Spinal cord (tissue), 10 donors: ENCODE measurements at places on chromosomes 2 and 18. TPM values are rescaled to one million over a fixed set of nuclear protein-coding genes. Genes with fewer than 3 reads are reported as not detected.
A peak's percentile ranks its signal among the peaks of the same experiment; 100 is the strongest.

The LRRC30 gene
- not detected for total RNA-seq

The SAP130 gene
- total RNA-seq, result 6.8 TPM

The CENPA gene
- 5.5 TPM for total RNA-seq

The RBFA gene
- total RNA-seq, result 35.3 TPM

The MAP2 gene
- 215 TPM for total RNA-seq

The PHOSPHO2 gene
- total RNA-seq, result 11.7 TPM

The TLX2 gene
- 0.69 TPM for total RNA-seq

The UGT1A5 gene
- total RNA-seq, result not detected

The HRH4 gene
- total RNA-seq, result 0.20 TPM

The RESP18 gene
- 1.1 TPM for total RNA-seq

The KIF1A gene
- total RNA-seq, result 125 TPM

The AMER3 gene
- 11.4 TPM for total RNA-seq

DNA sequence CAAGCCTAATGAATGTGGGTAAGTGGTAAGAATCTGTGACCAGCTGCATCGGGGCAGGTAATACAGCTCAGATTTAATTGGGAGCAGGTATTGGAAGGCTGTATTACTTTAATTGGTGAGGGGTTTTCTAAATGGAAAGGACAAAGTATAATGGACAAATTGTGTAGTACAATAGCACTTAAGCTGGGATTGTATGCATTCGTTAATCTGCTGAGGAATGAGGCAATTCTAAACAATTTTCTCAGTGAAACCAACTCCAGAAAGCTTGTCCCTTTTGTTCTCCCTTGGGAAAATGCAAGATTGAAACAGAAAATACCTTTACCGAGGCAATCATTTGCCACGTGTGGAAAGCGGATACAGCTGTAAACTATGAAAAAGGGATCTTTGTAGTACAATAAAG, 801.6 kb upstream of the POU3F3 start:
- H3K36me3 ChIP-seq, result no peaks in the 10 kb centered on the region
- H3K4me1 ChIP-seq, result no peaks in the 10 kb centered on the region
- no peak overlapping the region for H3K27ac ChIP-seq
- H3K4me3 ChIP-seq, result no peak overlapping the region
- H3K27me3 ChIP-seq, result no peaks in the 10 kb centered on the region
- DNase-seq, result no peak

DNA sequence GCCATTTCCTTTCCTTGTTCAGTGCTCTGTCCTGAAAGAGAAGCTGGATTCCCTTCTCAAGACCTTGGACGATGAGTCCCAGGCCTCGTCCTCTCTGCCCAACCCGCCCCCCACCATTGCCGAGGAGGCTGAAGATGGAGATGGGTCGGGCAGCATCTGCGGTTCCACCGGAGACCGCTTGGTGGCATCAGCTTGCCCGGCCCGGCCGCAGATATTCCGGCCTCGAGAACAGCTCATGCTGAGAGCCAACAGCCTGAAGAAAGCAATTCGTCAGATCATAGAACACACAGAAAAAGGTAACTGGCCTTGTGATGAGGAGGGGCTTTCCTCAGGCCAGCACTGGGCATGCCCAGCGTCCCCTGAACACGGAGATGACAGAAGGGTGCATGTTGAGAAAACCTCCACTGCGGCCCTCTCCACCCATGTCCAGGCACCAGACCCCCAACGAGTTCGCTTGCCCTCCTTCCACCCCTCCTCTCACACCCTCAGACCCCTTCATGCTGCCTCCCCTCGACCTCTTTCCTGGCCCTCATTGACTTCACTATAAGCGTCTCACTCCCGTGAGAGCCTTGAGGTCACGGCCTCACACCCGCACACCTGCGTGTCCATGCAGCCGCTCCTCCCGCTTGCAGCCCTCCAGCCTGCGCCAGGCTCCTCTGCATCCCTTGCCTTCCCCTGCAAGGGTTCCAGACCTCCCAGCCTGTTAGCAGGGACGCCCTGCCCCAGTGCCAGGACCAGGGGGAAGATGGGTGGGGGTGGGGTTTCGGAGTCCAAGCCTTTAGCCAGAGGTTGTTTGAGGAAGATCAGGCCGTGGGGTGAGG, 95.0 kb downstream of the DGKD start:
- no peak overlapping the region for H3K27ac ChIP-seq
- no peaks in the 10 kb centered on the region for H3K27me3 ChIP-seq
- H3K4me3 ChIP-seq, result no peak overlapping the region
- no peak for DNase-seq

DNA sequence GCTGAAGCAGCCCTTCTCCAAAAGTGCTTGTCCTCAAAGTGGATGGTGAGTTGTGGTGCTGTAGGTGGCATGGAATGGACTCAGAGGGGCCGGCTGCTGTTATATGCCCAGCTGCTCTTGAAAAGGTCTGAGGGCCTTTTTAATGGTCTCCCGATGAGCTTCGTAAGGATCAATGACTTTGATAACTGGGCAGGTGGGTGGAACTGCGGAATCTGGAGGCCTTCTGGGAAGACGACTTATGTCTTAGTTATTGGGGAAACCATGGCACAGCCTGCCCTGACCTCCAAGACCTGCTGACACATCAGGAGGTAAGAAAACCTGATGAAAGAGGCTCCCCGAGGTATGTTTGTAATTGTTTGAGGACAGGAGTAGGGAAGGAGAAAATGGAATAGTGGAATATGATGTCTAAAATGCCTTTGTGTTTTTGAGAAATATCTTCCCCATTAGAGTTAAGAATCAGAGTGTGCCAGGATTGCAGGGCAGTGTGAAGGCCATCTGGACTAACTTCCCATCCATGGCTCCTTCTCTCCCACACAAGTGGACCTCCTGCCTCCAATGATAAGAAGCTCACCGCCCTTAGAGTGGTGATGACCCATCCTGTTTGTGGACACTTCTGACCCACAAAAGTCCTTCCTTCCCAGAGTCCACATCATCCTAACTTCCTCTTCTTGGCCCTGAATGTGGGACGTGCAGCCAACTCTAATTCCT, 236.1 kb downstream of the FHOD3 start:
- no peak overlapping the region for H3K4me3 ChIP-seq
- no peak overlapping the region for H3K27ac ChIP-seq
- no peaks in the 10 kb centered on the region for H3K4me1 ChIP-seq

GRCh38 chr2:238965371-238966071, 117.6 kb downstream of the TWIST2 start:
- no peak overlapping the region for H3K4me3 ChIP-seq
- H3K4me1 ChIP-seq, result peaks cover 4% of the 10 kb centered on the region
- no peak overlapping the region for H3K27ac ChIP-seq
- H3K36me3 ChIP-seq, result no peaks in the 10 kb centered on the region

DNA sequence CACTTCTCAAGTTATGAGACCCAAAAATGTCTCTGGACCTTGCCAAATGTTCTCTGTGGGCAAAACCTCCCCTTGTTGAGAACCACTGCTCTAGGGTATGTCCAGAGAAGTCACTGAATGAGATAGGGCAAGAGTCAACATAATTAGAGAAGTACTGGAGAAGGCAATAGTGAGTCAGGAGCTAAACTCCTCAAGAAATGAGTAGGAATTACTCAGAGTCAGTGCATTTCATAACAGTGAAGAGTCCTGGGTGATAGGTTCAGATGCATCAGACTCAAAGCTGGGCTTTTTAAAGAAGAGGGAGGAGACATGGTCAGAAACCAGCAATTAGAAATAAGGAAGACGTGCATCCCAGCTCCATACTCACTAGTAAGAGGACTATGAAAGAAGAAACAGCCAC, 38.6 kb upstream of the IHH start:
- no peaks in the 10 kb centered on the region for H3K36me3 ChIP-seq
- H3K27ac ChIP-seq, result no peak overlapping the region
- DNase-seq, result no peak
- H3K4me1 ChIP-seq, result no peaks in the 10 kb centered on the region
- H3K27me3 ChIP-seq, result no peaks in the 10 kb centered on the region

- H3K27me3 ChIP-seq, result no peaks in the 10 kb centered on the region
- no peak overlapping the region for H3K4me3 ChIP-seq
- no peak for DNase-seq
- H3K36me3 ChIP-seq, result peaks cover 2% of the 10 kb centered on the region
- H3K27ac ChIP-seq, result no peak overlapping the region
Measured at GRCh38 chr2:127381762-127382161, 6.0 kb downstream of the MAP3K2 start.

- no peaks in the 10 kb centered on the region for H3K36me3 ChIP-seq
- no peaks in the 10 kb centered on the region for H3K27me3 ChIP-seq
- H3K27ac ChIP-seq, result no peak overlapping the region
- DNase-seq, result no peak
Measured at GRCh38 chr2:122136056-122136455, 380.6 kb downstream of the TSN start.

- no peak overlapping the region for H3K4me3 ChIP-seq
- H3K36me3 ChIP-seq, result no peaks in the 10 kb centered on the region
- no peak for DNase-seq
- no peaks in the 10 kb centered on the region for H3K27me3 ChIP-seq
Measured at GRCh38 chr18:22377769-22378168, 39.9 kb downstream of the CTAGE1 start.

DNA sequence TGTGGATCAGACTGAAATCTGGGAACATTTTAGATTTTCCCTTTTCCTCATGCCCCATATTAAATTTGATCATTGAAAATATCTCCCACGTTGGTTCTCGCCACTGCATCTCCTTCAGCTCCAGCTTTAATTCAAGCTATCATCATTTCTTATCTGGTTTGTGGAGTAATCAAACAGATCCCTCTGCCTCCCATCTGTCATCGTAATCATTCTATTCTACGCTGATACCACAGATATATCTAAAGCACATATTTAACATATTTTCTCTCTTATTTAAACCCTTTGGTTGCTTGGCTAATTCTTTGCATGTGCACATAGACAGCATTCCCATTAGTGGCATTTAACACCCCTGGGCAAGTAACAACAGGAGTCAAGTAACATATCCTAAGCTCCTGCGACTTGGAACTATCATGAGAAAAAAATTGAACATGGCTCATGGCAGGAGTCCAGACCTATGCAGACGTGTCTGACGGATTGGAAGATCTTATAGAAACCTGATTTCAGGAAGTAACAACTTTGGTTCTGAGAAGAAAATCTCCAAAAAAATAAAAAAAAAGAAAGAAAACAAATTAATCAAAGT, 158.8 kb upstream of the KYNU start:
- no peaks in the 10 kb centered on the region for H3K4me1 ChIP-seq
- DNase-seq, result no peak
- no peaks in the 10 kb centered on the region for H3K27me3 ChIP-seq

DNA sequence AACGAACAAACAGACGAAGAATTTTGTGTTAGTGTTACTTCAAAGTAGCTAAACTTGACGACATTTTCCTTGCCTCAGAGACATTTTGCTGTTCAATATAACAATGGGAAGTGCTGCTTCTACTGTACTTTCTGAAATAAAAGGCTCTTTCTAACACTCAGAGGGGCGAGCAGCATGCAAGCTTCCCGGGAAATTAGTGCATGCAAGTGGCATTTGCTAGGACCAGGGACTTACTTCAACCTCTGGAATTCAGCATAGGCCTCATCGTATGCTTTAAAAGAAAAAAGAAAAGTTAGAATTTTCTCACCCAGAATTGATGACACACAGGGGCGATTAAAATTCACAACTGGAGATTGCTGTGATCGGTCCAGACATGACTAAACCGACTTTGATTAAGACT, 62.5 kb upstream of the LPIN2 start:
- H3K27ac ChIP-seq, result peak overlapping the region; percentile 86
- no peak overlapping the region for H3K4me3 ChIP-seq
- H3K36me3 ChIP-seq, result no peaks in the 10 kb centered on the region
- DNase-seq, result no peak

DNA sequence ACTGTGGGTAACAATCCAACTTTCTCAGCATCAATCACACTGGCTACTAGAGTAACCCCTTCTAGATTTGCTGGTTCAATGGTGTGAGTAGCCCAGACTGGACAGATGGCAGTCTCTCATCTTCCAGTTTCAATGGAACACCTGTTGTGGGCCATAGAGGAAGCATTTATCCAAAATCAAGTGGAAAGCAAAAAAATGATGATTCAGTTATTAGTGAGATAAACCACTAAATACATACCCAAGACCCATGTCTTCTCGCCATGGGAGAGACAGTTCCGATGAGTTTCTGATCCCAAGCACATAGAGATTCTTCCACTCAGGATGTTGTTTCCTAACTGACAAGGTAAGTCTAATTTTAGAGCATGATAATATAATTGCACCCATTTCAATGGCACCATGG, 194.0 kb downstream of the IRS1 start:
- DNase-seq, result no peak
- H3K4me1 ChIP-seq, result no peaks in the 10 kb centered on the region
- H3K27me3 ChIP-seq, result no peaks in the 10 kb centered on the region

GRCh38 chr2:66853585-66853984, 418.7 kb downstream of the MEIS1 start:
- peaks cover 2% of the 10 kb centered on the region for H3K27me3 ChIP-seq
- H3K4me1 ChIP-seq, result peaks cover 10% of the 10 kb centered on the region
- no peaks in the 10 kb centered on the region for H3K36me3 ChIP-seq

DNA sequence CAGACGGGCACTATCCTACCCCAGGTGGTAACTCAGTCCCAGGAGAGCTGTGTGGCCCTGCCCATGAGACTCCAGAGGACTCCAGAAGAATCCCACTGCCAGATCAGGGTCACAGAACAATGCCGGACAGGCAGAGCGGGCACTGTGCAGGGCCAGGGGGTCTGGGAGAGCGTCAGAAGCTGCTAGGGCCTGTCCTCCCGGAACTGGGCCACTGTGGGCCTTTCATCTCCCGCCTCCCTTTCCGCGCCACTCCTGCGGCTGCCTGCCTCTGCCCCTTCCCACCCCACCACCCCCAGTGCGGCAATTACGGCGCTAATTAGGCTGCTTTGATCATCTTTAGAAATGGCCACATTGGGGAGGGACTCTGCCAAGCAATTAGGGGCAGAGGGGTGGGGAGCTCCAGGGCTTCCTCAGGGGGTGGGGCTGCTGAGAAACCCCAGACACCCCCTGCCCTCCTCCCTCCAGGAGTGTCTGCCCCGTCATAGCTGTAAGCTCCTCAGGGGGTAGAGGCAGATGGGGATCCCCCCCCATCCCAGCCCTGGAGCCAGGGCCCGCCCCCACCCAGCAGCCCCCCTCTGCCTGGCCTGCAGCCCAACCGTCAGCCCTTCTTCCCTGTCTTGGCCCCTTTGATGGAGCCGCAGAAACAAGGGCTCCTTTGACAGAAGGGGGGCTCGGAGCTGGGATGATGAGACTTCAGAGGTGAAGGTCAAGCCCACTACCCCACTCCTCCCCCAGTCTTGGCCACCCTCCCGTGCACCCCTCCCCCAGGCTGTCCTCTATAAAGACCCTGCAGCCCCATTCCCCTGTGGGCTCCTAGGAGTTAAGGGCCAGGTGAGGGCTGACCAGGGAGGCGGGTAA, at the start of gene PRSS56:
PRSS56 (plus strand) TSS at position 808 of the 858 bp plus-strand sequence. CDS start 211 bp downstream, outside the sequence.
- H3K36me3 ChIP-seq, result peaks cover 2% of the 10 kb centered on the region
- peaks cover 40% of the 10 kb centered on the region for H3K4me1 ChIP-seq
- H3K4me3 ChIP-seq, result no peak within 1 kb of the TSS
- no peak within 1 kb of the TSS for H3K27ac ChIP-seq

- H3K27me3 ChIP-seq, result no peaks in the 10 kb centered on the region
- no peaks in the 10 kb centered on the region for H3K4me1 ChIP-seq
- peaks cover 68% of the 10 kb centered on the region for H3K36me3 ChIP-seq
- no peak overlapping the region for H3K27ac ChIP-seq
- no peak for DNase-seq
Measured at GRCh38 chr18:79720359-79720733, 40.7 kb downstream of the CTDP1 start.
